ENCODE measurements at places on chromosomes 5 and 9.
A peak's percentile ranks its signal among the peaks of the same experiment; 100 is the strongest.

- DNase-seq, result no peak
These were observed 24.1 kb downstream of the ITK start for GRCh38 chr5:157204765-157205164.

DNA sequence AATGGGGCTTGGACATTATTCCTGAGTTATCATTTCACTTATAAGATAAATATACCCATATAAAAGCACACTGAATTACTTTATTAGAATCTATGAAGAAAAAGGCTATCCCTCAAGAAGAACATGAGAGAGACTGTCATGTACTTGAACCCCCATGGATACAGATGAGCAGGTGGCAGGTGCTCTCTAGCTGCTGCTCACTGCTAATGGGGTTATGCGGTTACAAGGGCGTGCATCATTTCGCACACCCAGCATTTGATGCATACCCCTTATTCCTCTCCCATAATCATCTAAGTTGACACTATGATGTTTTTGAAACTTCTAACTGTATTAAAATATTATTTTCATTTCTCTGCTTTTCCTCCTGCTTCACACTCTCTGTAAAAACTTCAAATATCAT is 16.4 kb downstream of the ITK start:
- DNase-seq, result peak; percentile 55

- no peak for DNase-seq
These were observed 11.2 kb downstream of the ACO1 start for GRCh38 chr9:32395510-32396216.

GRCh38 chr5:177370488-177371119 is 12.9 kb downstream of the RGS14 start:
- DNase-seq, result no peak

- DNase-seq, result no peak
These were observed 279.4 kb downstream of the CDH10 start for GRCh38 chr5:24365406-24365805.

DNA sequence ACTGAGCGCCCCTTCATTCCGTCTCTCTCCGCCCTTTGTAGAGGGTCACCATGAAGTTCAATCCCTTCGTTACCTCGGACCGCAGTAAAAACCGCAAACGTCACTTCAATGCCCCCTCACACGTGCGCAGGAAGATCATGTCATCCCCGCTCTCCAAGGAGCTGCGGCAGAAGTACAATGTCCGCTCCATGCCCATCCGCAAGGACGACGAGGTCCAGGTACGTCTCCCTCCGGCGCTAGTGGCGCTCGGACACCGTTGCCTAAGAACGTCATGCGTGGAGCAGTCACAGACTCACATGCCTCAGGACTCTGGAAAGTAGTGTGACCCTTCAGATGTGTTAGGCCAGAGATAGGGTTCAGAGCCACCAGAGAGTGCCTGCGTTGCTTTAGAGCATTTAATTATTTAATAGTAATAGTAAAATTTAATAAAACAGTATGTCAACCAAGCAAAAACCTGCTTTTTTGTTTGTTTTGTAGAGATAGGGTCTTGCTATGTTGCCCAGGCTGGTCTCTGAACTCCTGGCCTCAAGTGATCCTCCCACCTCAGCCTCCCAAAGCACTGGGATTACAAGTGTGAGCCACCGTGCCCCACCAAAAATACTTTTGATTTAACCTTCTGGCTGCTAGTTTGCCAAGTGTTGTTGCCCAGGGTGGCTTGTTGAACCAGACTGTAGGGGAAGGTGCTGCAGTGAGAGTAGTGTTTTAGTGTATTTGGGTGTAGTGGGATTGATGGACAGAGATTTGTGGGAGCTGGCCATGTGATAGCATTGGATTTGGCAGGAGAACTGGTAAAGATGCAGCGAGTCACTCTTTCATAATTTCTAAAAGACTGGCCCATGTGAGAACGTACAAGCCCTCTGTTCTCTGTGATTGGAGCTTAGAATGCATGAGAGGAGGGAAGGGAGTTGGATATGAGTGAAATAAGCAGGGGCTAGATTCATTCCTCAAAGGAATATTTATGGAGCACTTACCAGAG is 888 bp downstream of the RPL26L1 start:
- no peak for DNase-seq

DNA sequence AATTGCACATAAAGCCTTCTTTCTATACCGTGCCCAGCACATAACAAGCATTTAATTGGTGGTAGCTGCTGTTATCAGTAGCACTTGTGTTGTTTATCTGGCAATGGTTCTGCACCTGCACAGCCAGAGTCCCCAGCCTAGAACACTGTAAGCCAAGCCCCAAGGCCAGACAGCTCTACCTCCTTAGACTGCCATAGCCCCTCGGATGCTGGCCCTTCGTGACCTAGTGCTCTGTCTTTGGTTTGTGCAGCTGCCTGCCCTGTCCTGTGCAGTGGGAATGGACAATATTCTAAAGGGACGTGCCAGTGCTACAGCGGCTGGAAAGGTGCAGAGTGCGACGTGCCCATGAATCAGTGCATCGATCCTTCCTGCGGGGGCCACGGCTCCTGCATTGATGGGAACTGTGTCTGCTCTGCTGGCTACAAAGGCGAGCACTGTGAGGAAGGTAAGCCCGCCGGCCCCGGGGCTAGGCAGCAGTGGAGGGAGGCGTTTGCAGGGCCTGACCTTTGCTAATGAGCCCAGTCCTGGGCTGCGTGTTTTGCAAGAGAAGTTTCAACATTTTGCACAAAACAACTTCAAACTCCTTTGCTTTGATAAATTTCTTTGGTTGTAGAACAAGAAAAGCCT is 173.3 kb upstream of the WWC1 start:
- DNase-seq, result no peak

GRCh38 chr5:122390694-122391093 is 78.7 kb downstream of the SNCAIP start:
- DNase-seq, result no peak

GRCh38 chr5:111935835-111936234 is 178.8 kb upstream of the NREP start:
- no peak for DNase-seq

- DNase-seq, result no peak
These were observed 22.1 kb downstream of the ELP1 start for GRCh38 chr9:108911820-108912219.
